ENCODE measurements at places on chromosomes 2 and 18.

DNA sequence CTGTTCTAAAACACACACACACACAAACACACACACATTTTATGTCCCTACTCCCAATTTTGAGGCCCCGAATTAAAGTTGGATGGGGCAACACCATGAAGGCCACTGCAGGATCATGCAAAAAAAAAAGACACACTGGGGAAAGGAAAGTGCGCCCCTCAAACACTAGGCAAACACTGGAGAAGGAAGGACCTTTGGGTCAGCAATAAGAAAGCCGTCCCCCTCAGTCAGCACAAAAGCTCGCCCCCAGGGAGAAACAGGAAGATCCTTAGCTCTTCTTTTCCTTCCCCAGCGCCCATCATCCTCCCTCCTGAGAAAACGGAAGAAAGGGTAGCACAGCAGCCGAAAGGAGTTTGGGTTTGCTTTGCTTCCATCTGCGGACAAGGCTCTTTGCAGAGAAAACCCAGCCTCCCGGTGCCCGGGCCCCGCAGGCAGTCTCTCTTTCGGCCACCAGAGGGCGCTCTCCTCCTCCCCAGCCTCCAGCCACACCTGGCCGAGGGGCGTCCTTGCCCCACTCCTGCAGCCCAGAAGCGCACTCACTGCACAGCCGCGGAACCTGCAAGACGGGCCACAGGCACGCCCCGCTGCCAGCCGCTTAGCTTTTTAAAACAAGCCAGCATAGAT is 248.5 kb downstream of the CDH20 start:
- DNase-seq = peak; percentile 52

DNA sequence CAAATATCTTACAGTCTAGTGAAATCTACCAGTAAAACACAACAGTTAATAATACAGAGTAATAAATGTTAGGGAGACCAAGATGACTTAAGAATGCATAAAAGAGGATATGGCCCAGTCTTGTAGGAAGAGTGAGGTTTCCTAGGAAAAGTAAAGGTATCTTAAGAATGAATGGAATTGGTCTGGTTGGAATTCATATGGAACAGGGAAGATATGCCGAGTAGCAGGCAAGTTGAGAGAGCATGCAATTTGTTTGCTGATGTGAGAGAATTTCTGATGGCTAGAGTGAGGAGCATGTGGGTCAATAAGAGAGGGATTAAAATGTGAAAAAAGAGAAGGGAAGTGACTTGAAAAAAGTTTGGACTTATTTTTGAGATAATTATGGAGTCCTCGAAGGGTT is 512.9 kb upstream of the ZEB2 start:
- no peak for DNase-seq

DNA sequence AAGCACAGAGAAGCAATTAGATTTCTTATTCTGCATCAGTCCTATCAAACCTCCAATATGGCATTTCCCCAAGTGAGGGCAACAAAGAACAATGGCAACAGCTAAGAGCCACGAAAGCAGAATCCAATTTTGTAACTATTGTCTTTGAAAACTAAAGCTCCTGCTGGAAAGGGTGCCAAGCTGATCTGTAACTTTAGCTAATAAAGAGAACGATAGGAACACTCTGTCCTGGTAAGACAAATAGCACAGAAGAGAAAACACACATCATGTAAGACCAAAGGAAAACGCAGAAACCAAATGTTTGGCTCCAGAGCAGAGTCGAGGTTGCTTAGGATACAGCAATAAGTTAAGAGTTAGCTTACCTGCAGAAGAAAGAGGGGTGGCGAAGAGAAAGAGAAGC is 160.5 kb downstream of the STK39 start:
- DNase-seq = no peak

DNA sequence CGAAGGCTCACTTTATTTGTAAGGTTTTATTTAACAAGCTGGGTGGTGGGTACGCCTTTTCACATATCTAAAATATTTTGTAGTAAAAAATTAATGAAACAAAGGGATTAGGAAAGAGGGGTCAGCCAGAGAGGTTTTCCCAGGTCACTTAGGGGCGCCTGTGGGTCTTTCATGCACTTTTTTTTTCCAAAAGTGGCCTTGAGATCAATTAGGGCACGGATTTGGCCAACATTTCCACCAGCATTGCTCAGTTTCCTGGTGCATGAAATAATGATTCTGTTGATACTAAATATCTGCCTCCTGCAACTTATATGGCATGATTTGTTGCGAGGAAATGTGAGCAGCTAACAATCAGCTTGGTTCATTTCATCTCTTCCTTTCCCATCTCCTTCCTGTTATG is 67.6 kb upstream of the ZCCHC2 start:
- DNase-seq = no peak

- no peak for DNase-seq
These were observed 34.2 kb upstream of the SPATS2L start for GRCh38 chr2:200272320-200272719.

GRCh38 chr2:98897746-98898145 is 38.3 kb downstream of the CRACDL start:
- no peak for DNase-seq

- no peak for DNase-seq
These were observed 148.3 kb upstream of the KLHL14 start for GRCh38 chr18:32920796-32921787.

DNA sequence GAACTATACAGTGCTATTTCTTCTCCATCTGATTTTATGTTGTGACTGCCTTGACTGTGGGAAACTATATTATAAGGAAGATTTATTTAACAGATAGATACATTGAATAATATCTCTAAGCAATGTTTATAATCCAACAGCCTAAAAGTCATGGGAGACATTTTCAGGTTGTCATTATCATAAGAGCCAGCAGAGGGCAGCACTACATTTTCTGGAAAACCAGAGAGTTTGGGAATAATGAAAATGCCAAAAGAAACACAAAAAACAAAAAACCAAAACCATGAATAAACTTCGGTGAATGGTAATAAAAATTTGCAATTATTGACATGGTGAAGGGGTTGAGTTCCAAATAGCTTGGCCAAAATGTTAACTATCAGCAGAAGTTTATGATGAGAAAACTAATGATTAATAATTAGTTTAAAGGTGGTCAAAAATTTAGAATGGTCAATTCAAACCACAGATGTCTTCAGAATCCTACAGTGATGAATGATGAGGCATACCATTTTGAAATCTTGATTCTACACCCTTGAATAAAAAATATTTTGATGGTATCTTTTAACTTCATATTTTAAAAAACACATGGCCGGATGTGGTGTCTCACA is 4.7 kb downstream of the EEF1B2 start:
- no peak for DNase-seq

- DNase-seq = no peak
These were observed 9.8 kb downstream of the NR4A2 start for GRCh38 chr2:156322686-156323231.

- no peak for DNase-seq
These were observed 202.8 kb downstream of the WDR7 start for GRCh38 chr18:56853961-56854360.

- no peak for DNase-seq
These were observed 140.6 kb upstream of the GLI2 start for GRCh38 chr2:120594856-120595685.

DNA sequence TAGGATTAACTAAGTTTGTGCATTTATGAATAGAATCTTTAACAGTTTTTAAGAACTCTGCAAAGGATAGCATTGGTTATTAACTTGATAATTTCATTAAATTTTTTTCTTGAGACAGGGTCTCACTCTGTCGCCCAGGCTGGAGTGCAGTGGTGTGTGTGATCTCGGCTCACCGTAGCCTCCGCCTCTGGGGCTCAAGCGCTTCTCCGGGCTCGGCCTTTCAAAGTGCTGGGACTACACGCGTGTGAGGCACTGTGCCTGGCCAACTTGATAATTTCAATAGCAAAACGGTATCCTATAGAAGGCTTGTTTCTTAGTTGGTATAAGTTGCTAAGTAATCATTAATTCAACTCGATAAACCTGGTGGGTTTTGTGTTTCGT is 38.0 kb downstream of the ADNP2 start:
- DNase-seq = no peak

DNA sequence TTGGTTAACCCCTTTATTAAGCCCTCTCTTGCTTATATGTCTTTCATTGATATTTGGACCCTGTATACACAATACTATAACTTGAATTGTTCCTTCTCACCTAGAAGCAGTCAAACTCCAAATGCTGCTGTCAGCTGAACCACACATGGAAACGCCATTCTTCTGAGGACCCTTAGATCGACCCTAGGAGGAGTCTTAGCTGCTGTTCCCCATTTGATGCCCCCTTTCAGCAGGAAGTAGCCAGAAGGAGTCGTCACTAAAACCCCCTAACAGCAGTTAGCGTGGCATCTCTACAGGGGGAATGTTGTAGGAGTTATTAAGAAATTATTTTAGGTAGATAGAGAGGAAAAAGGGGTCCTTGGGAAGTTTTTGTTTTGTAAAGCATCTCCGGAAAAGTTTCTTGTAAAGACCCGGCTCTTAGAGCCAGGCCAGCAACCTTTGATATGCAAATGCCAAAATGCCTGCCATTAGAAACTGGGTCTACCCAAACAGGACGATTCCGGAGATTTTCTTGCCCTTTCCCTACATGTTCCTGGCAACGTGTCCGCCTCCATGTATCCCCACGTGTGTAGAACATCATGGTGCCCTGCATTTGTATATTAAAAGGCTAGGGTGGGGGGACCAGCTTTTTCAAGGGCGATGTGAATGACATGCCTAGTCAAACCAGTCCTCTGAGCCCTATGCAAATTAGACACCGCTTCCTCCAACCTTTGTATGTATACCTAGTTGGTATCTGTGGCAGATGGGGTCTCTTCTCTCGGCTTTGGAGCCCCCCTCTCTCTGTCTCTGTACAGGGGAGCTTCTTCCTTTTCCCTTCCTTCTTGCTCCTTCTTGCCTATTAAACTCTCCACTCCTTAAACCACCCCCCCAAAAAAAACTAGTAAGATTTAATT is 638.4 kb upstream of the POU3F3 start:
- DNase-seq = no peak

DNA sequence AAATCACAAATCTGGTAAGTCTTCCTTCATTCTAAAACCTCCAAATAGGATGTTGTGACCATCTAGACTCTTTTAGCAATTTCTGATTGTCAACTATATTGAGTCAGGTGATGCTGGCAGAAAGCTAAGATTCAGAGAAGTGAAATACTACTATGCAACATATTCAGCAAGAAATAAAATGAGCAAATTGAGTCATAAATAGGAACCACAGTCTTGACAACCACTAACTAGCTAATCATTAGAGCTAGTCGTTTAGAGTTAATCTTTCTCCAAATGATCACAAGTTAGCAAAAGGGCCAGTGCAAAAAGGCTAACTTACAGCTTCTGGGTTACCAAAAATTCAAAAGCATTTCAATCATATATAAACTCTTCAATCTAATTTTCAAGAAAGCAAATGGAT is 54.5 kb downstream of the ROCK1 start:
- DNase-seq = no peak

- DNase-seq = no peak
These were observed 183.9 kb downstream of the LPIN1 start for GRCh38 chr2:11930211-11930761.

DNA sequence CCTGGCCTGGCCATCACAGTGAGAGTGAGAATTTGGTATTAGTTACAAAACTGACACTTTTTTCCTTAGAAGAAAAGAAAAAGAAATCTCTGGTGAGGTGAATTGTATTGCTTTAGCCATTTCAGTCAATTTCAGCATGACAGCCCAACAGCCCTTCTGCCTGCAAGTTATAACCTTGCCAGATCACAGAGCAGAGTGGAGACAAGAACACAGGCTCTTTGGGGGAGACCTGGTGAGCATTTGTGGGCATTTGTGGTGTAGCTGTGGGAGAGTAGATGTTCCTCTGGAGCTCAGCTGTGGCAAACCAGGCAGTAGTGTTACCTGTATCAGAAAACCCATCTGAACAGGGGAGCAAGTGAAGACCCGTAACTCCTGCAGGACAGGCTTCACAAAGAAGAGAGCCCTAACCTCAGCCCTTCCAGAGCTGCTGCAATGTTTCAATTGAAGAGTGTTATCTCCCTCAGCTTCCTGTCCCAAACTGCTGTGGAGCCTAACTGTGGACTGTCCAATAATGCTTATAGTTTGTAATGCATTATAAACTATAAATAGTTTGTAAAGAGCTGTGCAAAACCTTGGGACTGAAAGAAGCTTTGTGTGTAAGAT is 22.8 kb upstream of the DLX1 start:
- no peak for DNase-seq

DNA sequence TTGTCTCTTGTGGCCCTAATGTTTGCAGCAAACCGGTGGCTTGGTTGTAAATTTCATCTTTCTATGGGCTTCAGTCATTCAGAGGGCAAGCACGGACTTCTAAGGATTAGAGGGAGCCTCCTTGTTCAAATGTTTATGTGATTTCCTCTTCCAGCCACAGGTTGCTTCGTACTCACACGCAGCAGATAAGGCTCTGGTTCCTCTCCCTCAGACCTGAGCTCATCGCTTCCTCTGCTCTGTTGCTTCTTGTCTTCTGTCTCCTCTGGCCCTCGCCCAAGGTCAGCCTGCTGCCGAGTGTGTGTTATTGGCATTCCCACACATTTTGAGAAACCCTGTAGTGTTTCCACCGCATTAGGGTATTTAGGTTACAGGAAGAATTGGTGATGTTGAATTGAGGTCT is 44.0 kb downstream of the MYL12B start:
- no peak for DNase-seq

GRCh38 chr18:22188559-22189267 is 19.3 kb downstream of the GATA6 start:
- no peak for DNase-seq

GRCh38 chr2:199933466-199933865 is 21.8 kb downstream of the TYW5 start:
- DNase-seq = no peak

- DNase-seq = no peak
These were observed 24.4 kb upstream of the MAL start for GRCh38 chr2:95001051-95001562.

DNA sequence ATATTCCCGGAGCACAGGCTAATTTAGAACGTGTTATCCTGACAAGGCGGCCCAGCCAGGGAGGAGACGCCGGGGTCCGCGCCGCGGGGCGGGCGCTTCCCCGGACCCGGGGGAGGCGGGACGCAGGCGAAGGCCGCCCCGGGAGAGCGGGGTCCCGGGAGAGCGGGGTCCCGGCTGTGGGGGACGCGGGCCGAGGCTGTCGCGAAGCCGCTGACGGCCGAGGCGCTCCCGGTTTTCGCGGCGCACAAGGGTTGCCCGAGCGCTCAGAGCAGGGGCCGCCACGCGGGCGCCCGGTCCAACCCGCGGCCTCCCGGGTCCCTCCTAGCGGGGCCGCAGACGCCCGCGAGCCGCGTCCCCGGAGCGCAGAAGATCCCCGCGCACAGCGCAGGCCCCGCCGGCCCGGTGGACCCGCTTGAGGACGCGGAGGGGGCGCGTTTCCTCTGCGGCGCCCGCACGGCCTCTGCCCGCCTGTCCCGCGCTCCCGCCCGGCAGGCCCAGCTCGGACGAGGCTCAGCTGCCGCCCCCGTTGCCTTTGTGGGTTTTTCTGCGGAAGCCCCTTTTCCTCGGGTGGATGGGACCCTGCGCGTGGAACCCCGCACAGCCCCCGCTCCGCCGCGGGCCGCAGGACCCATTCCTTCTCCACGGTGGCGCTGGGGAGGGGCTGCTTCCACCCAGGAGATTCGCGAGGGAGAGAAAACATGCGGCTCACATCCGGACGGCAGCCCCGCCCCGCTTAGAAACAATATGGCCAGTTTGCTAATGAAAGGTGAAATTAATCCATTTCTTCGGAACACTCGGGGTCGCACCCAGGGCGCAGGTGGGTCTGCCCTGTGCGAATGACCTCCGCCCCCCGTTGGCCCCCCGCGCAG is 9.6 kb upstream of the KCNG2 start:
- no peak for DNase-seq

- DNase-seq = no peak
These were observed 180.9 kb downstream of the PID1 start for GRCh38 chr2:229090225-229090624.
